ENCODE measurements at places on chromosomes 5 and 9.

DNA sequence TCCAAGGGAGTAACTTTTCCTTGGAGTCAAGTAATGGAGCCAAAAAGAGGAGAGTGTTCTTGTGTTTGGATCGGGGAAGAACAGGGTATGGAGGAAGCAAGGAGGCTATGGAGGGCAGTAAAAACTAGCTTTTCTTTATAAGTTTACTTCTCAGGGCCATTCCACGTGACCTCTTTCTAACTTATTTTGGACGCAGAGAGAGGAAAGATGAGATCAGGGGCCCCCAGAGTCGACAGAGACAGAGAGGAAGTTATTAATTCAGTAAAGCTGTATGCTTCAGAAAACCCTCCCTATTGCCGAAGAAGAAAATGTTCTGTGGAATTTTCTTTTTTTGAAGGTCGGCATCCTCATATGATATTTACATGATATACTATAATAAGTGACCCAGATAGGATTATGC, 233.8 kb upstream of the MPDZ start:
- peak; percentile 26 for DNase-seq

- DNase-seq: no peak
Observed at GRCh38 chr5:122442938-122443337, 130.9 kb downstream of the SNCAIP start.

GRCh38 chr9:69569738-69570451, 102.3 kb downstream of the APBA1 start:
- no peak for DNase-seq

- DNase-seq: no peak
Observed at GRCh38 chr5:155471027-155471426, 457.5 kb downstream of the KIF4B start.

GRCh38 chr9:123883634-123884033, 46.3 kb downstream of the DENND1A start:
- no peak for DNase-seq

DNA sequence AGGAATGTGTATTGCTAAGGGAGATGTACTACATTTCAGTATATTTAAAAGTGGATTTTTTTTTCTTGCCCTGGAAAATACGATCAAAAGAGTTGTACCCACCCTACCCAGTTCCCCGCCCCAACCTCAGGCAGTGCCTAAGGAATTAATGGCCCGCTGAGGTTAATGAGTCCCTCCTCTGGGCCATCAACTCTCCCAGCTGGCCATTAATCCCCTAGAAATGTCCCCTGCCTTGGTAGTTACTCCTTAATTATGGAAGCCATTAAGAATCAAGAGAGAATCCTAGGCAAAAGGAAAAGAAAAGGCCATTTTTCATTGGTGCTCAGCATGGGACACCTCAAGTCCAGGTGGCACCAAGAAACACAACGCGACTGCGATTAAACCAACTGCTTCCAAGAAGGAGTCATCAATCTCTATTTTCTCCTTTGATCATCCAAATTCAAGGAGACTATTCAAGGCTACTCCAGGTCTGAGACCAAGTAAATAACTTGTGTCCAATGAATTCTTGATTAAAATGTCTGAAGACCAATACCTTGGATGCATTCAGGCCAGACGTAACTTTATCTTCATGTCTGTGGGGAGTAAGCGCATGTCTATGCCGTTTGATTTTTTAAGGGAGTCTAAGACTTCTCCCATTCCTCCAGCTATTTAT, 1962.2 kb upstream of the WWC1 start:
- no peak for DNase-seq

- no peak for DNase-seq
Observed at GRCh38 chr9:5408596-5408995, 29.1 kb downstream of the PLGRKT start.

- DNase-seq: no peak
Observed at GRCh38 chr9:7960320-7961050, 160.9 kb upstream of the DMAC1 start.

- no peak for DNase-seq
Observed at GRCh38 chr5:54390539-54391031, 64.9 kb upstream of the HSPB3 start.

DNA sequence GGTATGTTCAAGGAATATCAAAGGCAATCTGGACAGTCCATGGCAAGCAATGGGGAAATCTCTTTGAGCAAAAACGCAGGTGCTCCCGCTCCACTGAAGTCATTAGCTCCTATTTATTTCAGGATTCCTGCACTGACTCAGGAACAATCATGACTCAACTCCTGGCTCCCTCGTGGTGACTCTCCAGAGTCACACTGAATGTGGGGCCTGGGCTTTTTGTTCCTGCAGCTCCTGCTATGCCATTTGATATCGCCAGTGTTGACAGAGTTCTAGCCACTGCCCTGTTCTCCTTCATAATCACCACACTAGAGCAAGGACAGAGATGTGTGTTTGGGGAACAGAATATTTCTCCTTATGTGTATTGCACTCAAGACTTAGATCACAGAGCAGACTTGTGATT, 187.2 kb upstream of the ZNF462 start:
- DNase-seq: no peak

DNA sequence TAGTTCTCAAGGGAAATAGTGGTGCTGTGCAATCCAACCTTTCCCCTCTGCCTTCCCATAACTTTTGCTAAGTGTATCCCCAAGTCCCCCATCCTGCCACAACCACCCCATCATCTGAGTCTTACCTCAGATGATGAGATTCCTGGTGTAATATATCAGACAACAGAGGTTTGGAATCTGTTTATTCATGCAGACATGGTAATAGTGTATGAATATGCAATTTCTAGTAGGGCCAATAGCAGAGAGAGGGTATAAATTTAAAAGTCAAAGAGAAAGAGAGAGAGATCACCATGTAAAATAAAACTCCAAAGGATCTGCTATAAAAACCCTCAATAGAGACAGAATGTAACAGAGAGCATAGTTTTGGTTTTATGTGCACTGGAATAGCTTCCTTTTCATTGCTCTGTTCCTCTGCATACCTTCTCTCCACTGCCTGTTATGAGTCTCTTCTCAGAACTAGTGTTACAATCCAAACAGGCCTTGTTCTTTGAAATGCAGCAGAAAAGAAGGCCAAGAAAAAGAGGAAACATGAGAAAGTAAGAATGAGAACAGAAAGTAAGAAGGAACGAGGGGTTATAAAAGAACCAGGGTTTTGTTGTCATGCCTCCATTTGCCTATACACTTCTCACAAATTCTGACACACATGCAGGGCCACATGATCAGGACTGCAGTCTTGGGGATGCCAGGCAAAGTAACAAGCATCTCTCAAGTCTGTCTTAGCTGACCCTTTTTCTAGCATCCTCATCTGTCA, 278.0 kb downstream of the CETN3 start:
- DNase-seq: no peak

DNA sequence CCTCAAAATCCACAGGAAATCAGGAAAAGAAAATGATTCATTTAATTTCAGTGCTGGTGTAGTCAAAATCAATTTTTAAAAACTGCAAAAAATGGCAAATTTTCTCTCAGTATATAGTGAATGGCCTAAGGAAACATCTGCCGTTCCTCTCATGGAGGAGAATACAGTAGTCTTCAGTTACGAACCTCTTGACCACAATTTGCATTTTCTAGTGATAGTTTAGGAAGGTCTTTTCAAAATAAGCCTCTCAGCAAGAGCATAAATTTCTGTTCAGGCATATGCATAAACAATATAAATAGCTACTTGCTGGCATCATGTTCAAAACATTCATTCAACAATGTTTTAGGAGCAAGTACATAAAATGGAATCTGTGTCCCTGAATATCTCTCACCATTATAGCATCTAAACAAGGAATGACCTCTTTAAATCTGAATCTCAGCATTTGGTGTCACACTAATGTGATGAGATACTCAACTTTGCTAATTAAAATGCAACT, 33.5 kb downstream of the HAPLN1 start:
- DNase-seq: no peak

DNA sequence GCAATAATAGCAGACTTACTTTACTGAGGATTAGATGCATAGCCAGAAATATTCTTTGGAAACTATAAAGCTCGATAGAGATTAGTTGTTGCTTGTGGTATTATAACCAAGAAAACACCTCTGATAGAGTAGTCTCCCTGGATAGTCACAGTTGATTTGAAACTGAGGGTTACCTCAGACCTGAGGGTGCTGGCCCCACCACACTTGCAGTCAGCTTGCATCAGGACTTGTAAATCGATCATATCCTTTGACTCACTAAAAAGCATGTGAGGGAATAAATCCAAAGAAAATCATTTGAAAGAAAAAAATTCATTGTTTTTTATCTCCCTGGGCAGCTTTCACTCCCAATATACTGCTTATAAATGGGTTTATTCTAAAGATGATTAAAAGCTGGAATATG, 39.4 kb downstream of the GALNT12 start:
- DNase-seq: no peak

- DNase-seq: no peak
Observed at GRCh38 chr5:116585227-116585626, 10.6 kb upstream of the SEMA6A start.

DNA sequence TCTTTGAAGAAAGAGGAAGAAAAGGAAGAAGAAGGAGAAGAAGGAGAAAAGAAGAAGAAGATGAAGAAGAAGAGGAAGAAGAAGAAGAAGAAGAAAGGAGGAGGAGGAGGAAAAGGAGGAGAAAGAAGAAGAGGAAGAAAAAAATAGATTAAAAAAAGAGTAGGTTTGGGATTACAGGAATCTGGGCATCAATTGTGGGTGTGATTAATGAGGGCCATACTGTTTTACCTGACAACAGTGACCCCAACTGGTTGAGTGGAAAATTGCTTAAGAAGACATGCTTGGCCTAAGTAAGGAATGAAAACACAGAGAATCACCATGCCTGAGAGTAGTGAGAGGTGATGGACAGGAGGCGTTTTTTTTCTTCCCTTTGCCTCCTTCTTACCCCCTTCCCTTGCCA, 114.6 kb downstream of the FAM170A start:
- no peak for DNase-seq

DNA sequence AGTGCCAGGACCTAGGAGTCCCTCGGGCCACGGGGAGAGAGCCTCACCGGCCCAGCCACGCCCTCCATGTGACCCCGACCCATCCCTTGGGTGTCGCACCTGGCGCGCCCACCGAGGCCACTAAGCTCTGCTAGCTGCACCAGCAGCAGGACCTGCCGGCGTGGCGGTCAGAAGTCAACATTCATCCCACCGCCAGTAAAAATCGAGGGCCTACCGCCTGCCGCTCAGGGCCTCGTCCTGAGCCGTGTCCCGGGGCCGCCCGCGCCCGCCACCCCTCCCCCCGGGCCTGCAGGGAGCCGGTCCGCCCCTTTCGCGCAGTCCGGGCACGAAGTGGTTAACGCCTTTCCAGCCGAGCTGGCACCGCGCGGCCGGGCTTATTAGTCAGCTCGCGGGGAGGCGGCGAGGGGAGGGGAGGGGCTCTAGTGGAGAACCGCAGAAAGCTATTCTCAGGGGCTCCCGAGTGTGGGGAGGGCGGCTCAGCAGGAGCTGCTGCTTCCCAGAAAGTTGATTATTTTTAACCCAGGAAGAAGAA, 124.4 kb downstream of the C9orf50 start:
- DNase-seq: peak; percentile 97

GRCh38 chr9:109040571-109040970, 27.3 kb upstream of the CTNNAL1 start:
- DNase-seq: no peak

GRCh38 chr5:158770506-158770905, 329.2 kb downstream of the EBF1 start:
- DNase-seq: no peak

DNA sequence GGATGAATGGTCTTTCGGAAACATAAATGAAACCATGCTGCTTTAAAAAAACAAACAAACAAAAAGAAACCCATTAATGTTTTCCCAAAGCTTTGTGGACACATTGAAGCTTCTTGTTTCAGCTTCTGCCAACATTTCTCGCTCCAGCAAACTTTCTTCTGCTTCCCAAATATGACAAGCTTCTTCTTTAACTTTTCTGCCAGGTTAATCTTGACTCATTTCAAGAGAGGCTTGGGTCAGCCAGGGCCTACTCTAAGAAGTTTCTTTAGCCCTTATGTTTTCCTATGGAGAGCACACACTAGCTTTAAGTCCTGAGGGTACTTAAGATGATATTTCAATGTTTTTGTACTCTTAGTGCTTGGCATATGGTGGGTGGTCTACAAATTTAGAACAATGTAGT, 6.1 kb downstream of the ANXA1 start:
- DNase-seq: no peak

GRCh38 chr5:42840842-42841567, 29.3 kb upstream of the SELENOP start:
- no peak for DNase-seq

- DNase-seq: no peak
Observed at GRCh38 chr5:168898247-168898911, 319.2 kb upstream of the PANK3 start.

DNA sequence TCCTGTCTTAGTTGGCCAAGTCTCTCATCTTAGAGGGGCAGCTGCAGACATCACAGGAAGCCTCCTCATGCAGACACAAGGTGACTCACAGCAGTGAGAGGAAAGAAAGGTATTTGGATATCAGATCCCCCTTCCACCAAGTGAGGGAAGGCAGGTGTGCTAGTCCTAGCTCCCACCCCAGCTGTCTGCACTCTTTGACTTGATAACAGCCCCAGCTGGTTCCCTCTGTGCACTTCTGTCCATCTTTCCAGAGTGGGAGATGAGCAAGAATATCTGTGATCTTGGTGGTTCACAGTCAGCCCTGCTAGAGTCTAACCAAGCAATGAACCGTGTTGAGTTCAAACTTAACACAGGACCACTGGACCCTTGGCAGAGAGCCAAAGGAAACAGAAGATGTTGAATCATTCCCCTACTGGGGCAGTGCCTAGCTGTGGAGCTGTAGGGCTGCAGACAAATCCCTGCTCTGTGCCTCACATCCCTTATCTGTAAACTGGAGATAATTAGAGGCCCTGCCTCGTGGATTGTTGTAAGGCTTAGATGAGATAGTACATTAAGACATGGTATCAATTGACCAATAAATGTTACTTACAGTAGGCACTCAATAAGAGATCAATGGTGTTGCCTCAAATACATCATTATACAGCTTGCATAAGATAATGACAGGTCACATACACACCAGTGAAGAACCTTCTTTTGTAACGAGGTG, 39.1 kb downstream of the SH3RF2 start:
- DNase-seq: peak; percentile 89

GRCh38 chr5:134125039-134126015, 10.8 kb downstream of the TCF7 start:
- peak; percentile 68 for DNase-seq

GRCh38 chr9:134871697-134872340, 8.8 kb upstream of the FCN2 start:
- no peak for DNase-seq

- DNase-seq: no peak
Observed at GRCh38 chr9:16898464-16898863, 28.0 kb upstream of the BNC2 start.

DNA sequence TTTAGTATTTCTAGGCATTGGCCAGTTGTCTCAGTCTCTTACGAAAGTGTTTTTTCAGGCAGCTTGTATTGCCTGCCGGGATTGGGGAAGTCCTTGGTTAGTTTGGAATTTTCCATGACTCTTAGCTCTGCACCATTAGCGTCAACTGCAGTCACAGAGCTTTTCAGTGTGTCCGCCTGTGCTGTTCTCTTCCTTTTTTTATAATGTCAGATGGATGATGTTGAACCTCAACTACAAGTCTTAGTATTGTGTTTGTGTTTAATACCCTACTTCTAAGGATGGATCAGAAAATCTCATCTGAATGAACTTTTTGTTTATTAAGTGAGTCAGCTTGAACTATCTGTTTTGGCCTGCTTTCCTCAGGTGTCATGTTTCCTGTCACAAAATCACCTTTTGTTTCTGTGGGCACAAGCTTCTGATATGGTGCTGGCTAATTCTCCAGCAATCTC, 33.1 kb downstream of the ATP6V0E1 start:
- no peak for DNase-seq

GRCh38 chr5:159915904-159916840, at the start of gene ADRA1B:
TSS of gene ADRA1B (plus strand) at chr5:159916482. CDS start at chr5:159916906, 424 bp downstream.
- no peak for DNase-seq

GRCh38 chr5:34500236-34500847, 155.8 kb upstream of the RAI14 start:
- no peak for DNase-seq

Measured in smooth muscle cell of the brain vasculature (primary cell).